ENCODE measurements at places on chromosomes 2 and 18. TPM values are rescaled to one million over a fixed set of nuclear protein-coding genes. Genes with fewer than 3 reads are reported as not detected.

UCN gene
- total RNA-seq = not detected

IL1R2 gene
- total RNA-seq = not detected

TRIM54 gene
- 0.49 TPM for total RNA-seq

ARHGEF33 gene
- 0.07 TPM for total RNA-seq

SALL3 gene
- not detected for total RNA-seq

SKOR2 gene
- not detected for total RNA-seq

CDH7 gene
- total RNA-seq = not detected

EGR4 gene
- total RNA-seq = not detected

PPP1R1C gene
- 0.27 TPM for total RNA-seq

KLHL29 gene
- 3.1 TPM for total RNA-seq

CXCR4 gene
- 17.2 TPM for total RNA-seq

RASGRP3 gene
- 68.6 TPM for total RNA-seq

NRP2 gene
- total RNA-seq = 72.2 TPM

HOXD13 gene
- total RNA-seq = not detected

GPR75 gene
- total RNA-seq = 0.94 TPM

GREB1L gene
- total RNA-seq = 3.1 TPM

All from mammary microvascular endothelial cell (primary cell).